Brain pericyte (primary cell): ENCODE measurements at places on chromosomes 7 and 10.

DNA sequence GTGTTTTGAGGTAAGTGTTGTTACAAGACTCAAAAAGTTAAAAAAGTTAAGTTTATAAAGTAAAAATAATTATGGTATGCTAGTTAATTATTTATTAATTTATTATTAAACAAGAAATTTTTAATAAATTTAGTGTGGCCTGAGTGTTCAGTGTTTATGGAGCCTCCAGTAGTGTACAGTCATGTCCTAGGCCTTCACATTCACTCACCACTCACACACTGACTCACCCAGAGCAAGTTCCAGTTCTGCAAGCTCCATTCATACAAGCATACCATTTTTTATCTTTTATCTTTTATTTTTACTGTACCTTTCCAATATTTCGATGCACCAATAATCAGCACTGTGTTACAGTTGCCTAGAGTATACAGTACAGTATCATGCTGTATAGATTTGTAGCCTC is 381.2 kb upstream of the MGMT start:
- no peak for DNase-seq

GRCh38 chr10:29189256-29189655 is 99.6 kb upstream of the LYZL1 start:
- DNase-seq, result no peak

- no peak for DNase-seq
Observed at GRCh38 chr7:34575006-34575405, 83.0 kb upstream of the NPSR1 start.

- no peak for DNase-seq
Observed at GRCh38 chr7:24972166-24972477, 7.9 kb downstream of the OSBPL3 start.

- no peak for DNase-seq
Observed at GRCh38 chr10:8229153-8229552, 174.7 kb downstream of the GATA3 start.

DNA sequence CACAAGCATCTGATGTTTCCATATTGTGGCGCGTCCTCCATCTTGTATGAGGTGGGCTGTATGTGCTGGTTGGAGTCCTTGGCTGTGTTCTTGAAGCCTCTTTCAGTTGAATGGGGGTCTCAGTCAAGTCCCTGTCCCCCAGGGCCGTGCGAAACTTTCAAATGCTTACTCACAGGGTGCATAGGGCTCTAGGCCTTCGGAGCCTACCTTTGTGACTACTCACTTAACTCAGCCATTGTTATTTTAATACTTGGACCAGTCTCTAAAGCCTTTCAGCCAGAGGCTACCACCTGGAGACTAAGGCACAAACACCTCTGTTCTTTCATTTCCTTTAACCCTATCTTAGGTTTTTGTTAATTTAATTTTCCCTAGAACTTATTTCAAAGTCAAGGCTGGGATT is 785.9 kb downstream of the GATA3 start:
- no peak for DNase-seq

DNA sequence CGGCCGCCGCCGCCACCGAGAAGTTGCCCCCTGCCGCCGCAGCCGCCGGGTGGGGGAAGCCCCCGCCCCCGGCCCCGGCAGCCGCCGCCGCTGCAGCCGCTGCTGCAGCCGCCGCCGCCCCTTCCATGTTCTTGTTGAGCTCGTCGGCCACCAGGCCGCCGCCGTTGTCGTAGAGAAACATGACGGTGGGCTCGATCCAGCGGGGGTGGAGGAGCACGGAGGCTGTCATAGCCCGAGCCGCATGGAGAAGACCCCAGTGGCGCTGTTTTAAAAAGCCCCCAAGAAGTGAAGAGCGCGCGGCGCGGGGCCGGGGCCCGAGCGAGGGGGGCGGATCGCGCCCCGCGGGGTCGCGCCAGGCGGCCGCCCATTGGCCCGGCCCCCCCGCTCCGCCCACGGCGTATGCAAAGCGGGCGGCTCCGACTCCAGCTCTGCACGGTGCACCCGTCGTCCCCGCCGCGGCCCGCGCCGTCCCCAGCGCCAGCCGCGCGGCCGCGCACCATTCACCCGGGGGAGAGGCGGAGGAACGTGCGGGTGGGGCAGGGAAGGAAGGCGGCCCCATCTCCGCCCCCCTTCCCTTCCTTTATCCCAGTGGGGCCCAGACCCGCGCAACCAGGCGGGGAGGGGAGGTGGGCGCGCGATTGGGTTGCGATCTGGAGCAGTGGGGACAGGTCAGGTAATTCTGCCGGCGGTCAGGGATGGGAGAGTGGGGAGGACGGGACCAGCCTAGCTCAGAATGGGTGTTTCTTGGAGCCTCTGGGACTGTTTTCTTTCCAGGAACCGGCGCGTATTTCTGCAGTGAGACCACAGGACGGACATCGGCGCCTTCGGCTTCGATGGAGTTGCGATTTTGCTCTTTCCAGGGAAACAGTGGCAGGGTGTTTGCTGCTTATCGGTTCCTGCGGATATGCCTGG is at the start of gene HOXA13:
Gene HOXA13, minus strand, starts transcription at position 243 of the 912 bp plus-strand sequence. Its CDS starts 14 bp downstream, at position 229.
- no peak for DNase-seq

DNA sequence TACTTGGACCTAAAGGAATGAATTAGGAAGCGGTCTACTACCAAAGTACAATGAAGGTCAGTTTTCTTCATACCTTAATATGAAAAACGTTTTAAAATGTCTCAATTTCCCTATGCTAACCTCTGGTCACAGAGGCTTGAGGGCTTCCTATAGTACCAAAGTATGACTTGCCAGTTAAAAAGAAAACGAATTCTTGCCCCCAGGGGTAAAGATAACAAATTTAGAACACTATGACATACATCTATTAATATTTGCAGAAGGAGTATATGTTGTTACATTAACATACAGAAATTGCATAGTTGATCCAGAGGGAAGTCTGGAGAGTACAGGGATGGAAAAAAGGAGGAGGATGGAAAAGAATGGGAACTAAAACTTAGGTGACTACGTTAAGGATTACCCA is 13.8 kb upstream of the KMT2E start:
- no peak for DNase-seq

DNA sequence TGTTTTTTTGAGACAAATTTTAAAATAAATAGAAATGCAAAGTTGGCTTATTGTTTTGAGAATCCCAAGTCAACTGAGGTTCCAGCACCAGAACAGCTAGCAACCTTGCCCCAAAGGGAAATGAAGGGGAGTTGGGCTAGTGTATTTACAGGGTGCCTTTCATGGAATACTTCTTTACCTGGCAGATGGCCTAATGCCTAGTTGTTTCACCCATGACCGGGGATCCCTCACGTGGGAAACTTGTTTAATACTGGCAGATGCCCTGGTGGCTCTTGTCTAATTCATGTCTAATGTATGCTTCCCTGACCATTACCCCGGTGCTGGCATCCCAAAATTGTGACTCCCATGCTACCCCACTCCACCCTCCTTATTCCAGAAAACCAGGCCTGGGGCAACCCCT is 861.1 kb upstream of the ZWINT start:
- no peak for DNase-seq

DNA sequence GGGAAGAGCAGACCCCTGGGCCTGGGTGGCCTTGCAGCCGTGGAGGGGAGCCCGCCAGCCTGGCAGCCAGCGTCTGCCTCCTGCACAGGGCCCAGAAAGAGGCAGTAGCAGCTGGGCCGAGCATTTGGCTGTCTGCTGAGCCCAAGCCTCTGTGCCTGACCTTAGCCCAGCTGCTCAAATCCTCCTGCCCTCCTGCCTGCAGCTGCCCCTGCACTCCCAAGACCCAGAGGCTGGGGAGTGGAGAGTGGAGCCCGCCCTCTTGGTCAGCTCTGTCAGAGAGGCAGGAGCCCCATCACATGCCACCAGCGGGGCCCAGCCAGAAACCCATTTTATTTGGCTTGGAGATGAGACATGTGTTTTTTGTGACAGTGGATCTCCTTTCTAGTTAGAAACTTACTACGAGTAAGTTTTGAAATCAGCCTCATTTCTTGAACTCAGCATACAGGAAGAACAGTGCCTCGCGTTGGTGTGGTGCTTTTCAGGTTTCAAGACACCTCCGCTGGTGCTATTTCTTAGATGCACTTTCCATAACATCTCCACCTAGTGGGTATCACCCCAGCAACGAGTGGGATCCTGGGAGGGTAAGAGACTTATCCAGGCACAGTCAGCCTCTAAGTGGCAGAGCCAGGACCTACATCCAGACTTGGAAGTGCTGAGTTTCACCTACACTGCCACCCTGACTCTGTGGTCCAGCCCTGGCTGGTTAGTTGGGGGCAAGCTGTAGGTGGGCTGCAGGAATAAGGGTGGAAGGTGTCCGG is 477.1 kb downstream of the RPS24 start:
- DNase-seq, result no peak

- no peak for DNase-seq
Observed at GRCh38 chr7:121187222-121187621, 141.6 kb upstream of the WNT16 start.

GRCh38 chr7:842431-843031 is 10.3 kb downstream of the SUN1 start:
- DNase-seq, result no peak

DNA sequence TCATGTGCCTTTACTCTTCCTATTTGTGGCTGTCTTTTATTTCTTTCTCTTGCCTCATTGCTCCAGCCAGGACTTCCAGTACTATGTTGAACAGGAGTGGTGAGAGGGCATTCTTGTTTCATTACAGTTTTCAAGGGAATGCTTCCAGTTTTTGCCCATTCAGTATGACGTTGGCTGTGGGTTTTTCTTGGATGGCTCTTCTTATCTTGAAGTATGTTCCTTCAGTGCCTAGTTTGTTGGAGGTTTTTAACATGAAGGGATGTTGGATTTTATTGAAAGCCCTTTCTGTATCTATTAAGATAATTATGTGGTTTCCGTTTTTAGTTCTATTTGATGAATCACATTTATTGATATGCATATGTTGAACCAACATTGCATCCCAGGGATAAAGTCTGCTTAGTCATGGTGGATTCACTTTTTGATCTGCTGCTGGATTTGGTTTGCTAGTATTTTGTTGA is 96.8 kb downstream of the GLCCI1 start:
- DNase-seq, result peak; percentile 20
